ENCODE measurements at places on chromosomes 1 and 21. TPM values are rescaled to one million over a fixed set of nuclear protein-coding genes. Genes with fewer than 3 reads are reported as not detected.

DNA sequence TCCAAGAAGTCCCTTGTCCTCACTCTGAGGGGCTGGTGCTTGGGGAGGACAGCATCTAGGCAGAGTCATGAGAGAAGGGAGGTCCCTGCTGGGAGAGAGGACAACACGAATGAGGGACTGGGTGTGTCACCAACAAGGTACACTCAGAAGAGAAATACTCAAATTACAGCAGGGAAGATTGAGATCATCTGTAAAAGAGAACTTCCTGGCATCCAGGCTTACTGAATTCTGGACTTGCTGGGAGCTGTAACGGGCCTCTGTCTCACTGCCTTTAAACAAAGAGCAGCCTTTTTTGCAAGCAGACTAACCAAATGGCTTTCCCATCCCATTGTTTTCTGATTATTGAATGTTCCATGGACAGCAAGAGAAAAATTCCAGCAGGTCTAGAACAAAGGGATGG lies 195.7 kb upstream of the RAB4A start:
- no peaks in the 10 kb centered on the region for H3K27me3 ChIP-seq
- no peak overlapping the region for H3K4me3 ChIP-seq

DNA sequence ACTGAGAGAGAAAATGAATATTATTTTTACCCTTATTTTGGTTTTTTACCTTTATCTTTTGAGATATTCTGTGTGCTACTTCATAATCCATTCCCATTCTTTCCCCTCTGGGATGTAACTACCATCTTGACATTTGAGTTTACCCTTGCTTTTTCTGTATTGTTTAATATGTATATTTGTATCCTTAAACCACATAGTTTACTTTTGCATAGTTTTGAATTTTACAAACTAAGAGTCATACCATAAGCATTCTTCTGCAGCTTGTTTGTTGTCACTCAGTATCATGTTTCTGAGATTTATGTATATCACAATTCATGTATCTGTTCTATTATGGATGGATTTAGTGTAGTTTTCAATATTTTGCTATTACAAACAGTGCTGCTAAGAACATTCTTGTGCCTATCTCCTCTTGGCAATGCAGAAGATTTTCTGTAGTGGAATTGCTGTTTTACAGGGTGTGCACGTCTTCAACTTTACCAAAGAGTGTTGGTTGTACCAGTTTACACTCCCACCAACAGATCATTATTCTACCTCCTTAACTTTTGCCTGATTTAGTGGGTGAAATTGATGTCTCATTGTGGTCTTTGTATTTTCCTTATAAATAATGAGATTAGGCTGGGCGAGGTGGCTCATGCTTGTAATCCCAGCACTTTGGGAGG lies 12.2 kb upstream of the AGO1 start:
- no peaks in the 10 kb centered on the region for H3K36me3 ChIP-seq
- no peak for DNase-seq
- H3K4me3 ChIP-seq: no peak overlapping the region
- no peaks in the 10 kb centered on the region for H3K4me1 ChIP-seq
- no peaks in the 10 kb centered on the region for H3K27me3 ChIP-seq

DNA sequence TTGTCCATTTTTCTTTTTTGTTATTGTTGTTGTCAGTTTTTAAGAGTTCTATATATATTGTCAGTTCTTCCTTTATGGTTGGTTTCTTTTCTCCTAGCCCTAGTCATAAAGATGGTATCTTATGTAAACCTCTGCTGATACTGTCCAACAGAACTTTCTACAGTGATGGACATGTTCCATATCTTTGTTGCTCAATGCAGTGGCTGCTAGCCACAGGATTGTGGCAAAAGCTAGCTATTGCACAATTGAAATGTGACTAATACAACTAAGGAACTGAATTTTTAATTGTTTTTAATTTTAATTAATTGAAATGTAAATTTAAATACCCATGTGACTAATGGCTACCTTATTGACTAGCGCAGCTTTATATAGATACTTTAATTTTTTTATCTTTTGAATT lies 411.8 kb upstream of the PTBP2 start:
- no peak for DNase-seq
- H3K36me3 ChIP-seq: no peaks in the 10 kb centered on the region
- no peak overlapping the region for H3K27ac ChIP-seq
- H3K27me3 ChIP-seq: no peaks in the 10 kb centered on the region
- no peaks in the 10 kb centered on the region for H3K4me1 ChIP-seq
- H3K4me3 ChIP-seq: no peak overlapping the region

- peaks cover 3% of the 10 kb centered on the region for H3K4me1 ChIP-seq
- H3K36me3 ChIP-seq: no peaks in the 10 kb centered on the region
- H3K4me3 ChIP-seq: no peak overlapping the region
- no peaks in the 10 kb centered on the region for H3K27me3 ChIP-seq
Measured at GRCh38 chr1:83697220-83697619, 301.7 kb downstream of the TTLL7 start.

- no peak for DNase-seq
- H3K4me3 ChIP-seq: no peak overlapping the region
- no peak overlapping the region for H3K27ac ChIP-seq
- no peaks in the 10 kb centered on the region for H3K36me3 ChIP-seq
Measured at GRCh38 chr1:8544644-8545043, 226.7 kb downstream of the SLC45A1 start.

- H3K27me3 ChIP-seq: no peaks in the 10 kb centered on the region
- no peaks in the 10 kb centered on the region for H3K36me3 ChIP-seq
- no peak overlapping the region for H3K27ac ChIP-seq
- peaks cover 24% of the 10 kb centered on the region for H3K4me1 ChIP-seq
Measured at GRCh38 chr1:94619731-94620130, 78.2 kb upstream of the F3 start.

DNA sequence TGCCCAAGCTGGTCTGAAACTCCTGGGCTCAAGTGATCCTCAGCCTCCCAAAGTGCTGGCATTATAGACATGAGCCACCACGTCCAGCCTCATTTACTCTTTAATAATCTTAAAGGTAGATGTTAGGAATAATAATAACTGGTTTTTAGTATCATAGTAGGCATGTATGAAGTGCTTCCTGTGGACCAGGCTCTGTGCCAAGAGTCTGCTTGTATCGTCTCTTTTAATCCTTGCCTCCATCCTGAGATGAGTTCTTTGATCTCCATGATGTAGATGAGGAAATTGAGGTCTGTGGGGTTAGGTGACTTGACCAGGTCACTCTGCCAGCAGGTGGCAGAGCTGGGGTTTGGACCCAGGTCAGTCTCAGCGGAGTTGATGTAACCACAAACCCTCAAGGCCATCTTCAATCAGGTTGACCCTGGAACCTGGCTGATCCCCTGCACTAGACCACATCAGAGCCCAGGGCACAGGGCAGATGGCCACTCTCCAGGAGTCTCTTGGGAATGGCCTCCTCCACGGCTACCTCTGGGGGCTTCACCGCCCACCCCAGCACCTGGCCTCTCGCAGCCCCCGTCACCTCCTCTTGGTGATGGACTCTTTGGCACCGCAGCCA lies 11.3 kb downstream of the EFHD2 start:
- peaks cover 17% of the 10 kb centered on the region for H3K4me1 ChIP-seq
- H3K4me3 ChIP-seq: no peak overlapping the region
- no peaks in the 10 kb centered on the region for H3K27me3 ChIP-seq
- no peak overlapping the region for H3K27ac ChIP-seq
- peaks cover under 1% of the 10 kb centered on the region for H3K36me3 ChIP-seq
- DNase-seq: no peak

- H3K4me1 ChIP-seq: no peaks in the 10 kb centered on the region
- no peak overlapping the region for H3K4me3 ChIP-seq
- H3K36me3 ChIP-seq: no peaks in the 10 kb centered on the region
- no peaks in the 10 kb centered on the region for H3K27me3 ChIP-seq
Measured at GRCh38 chr1:166673722-166674121, 165.6 kb upstream of the POGK start.

GRCh38 chr1:170680428-170680827 lies 16.5 kb downstream of the PRRX1 start:
- no peaks in the 10 kb centered on the region for H3K27me3 ChIP-seq
- DNase-seq: no peak
- H3K4me3 ChIP-seq: no peak overlapping the region
- no peak overlapping the region for H3K27ac ChIP-seq

- no peaks in the 10 kb centered on the region for H3K27me3 ChIP-seq
- no peaks in the 10 kb centered on the region for H3K36me3 ChIP-seq
- no peak for DNase-seq
Measured at GRCh38 chr1:169204157-169204556, 97.7 kb downstream of the ATP1B1 start.

DNA sequence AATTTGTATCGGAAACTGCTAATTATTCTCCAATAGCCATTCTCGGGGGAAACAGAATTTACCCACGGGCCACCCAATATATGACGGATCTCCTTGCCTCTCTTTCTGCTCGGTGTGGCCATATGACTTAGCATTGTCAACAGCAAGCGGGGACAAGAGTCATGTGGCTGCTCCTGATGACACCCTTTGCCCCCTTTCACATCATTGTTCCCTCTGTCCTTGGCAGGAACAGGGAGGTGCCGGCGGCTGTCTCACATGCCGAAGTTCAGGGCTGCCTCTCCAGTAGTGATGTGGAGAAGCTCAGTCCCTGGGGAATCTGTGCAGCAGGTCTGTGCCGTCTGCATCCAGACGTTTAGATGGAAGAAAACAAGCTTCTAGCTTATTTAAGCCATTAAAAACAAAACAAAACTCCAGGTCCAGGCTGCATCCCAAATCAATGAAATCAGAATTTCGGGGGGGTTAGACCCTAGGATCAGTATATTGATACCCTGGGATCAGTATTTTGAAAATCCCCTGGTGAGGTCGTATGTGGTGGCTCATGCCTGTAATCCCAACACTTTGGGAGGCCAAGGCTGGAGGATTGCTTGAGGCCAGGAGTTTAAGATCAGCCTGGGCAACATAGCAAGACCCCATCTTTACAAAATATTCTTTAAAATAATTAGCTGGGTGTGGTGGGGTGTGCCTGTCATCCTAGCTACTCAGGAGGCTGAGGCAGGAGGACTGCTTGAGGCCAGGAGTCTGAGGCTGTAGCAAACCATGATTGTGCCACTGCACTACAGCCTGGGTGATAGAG lies 10.8 kb downstream of the MYOM3 start:
- H3K27me3 ChIP-seq: no peaks in the 10 kb centered on the region
- H3K27ac ChIP-seq: no peak overlapping the region
- no peaks in the 10 kb centered on the region for H3K36me3 ChIP-seq
- peaks cover 5% of the 10 kb centered on the region for H3K4me1 ChIP-seq
- no peak for DNase-seq

DNA sequence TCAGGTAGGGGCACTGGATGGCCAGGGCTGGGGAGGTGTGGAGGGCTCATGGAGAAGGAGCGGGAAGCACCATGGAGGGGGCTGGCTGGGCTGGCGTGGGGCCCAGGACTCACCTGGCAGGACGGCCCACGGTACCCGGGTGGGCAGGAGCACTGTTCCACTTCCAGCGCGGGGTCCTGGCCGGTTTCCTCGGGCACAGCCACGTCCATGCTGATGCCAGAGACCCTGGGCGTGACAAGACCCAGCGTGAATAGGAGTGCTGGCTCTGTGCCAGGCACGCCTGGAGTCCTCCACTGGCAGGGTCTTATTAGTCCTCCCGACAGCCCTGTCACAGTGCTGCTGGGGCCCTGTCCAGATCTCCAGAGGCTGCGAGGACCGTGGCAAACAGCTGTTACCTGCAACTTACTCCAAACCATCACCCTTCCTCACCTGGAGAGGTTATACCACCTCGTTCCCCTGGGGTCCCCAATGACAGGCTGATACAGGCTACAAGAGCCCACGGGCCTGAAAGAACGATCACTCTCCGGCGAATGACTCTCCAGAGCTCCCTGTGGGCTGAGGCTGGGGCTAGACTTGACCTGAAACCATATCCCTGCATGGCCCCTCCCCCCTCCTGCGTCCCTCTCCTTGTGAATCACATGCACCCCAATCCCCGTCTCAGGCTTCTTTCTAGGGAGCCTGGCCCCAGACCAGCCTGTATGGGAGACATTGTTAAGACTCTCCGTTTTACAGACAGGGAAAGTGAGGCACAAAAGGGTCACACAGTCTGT lies 62.1 kb downstream of the HSPG2 start:
- no peak overlapping the region for H3K27ac ChIP-seq
- H3K4me3 ChIP-seq: no peak overlapping the region
- peaks cover 4% of the 10 kb centered on the region for H3K4me1 ChIP-seq
- H3K36me3 ChIP-seq: peaks cover 75% of the 10 kb centered on the region
- no peak for DNase-seq
- no peaks in the 10 kb centered on the region for H3K27me3 ChIP-seq

DNA sequence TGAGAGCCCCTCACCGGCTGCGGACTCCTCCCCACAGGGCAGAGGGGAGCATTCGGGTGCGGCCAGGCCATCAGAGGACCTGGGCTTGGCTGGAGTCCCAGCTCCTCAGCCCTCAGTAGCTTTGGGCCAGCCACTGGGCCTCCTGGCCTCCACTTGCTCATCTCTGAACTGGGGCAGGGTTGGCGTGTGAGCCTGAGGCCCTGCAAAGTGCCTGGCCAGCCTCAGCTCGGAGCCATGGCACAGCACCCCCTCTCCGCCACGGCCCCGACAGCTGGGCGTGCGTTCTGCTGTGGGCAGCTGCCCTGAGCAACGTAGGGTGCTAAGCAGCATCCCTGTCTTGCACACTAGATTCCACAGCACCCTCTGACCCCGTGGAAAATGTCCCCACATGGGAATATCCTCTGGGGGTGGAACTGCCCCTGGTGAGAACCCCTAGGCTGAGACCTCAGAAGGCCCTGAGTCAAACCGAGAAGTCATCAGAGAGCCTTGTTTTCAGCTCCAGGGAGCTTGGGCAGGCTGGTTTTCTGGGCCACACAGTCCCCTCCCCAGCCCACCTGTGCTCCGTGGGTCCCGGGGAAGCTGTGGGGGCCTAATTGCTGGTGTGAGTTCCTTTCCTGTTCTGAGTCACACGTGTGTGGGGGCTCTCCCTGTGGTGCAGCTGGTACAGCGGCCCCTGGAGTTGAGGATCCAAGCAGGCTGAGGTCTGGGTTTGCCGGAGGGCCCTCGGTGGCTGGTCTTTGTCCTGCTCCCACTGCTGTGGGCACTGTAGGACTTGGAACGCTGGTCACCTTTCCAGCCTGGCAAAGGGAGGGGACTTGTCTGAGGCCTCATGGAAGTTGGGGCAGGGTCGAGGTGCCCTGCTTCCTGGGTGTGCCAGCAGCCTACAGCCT lies 24.5 kb downstream of the TP73 start:
- H3K27ac ChIP-seq: no peak overlapping the region
- no peaks in the 10 kb centered on the region for H3K27me3 ChIP-seq
- H3K4me3 ChIP-seq: no peak overlapping the region
- DNase-seq: no peak

PLPPR5 gene
- not detected for total RNA-seq

SMIM11 gene
- total RNA-seq: 5.1 TPM

OR2T35 gene
- not detected for total RNA-seq

PGLYRP4 gene
- total RNA-seq: not detected

NLRP3 gene
- 0.56 TPM for total RNA-seq
